ENCODE measurements at places on chromosomes 1 and 21. TPM values are rescaled to one million over a fixed set of nuclear protein-coding genes. Genes with fewer than 3 reads are reported as not detected.

Gene FAM131C
- not detected for total RNA-seq

DNA sequence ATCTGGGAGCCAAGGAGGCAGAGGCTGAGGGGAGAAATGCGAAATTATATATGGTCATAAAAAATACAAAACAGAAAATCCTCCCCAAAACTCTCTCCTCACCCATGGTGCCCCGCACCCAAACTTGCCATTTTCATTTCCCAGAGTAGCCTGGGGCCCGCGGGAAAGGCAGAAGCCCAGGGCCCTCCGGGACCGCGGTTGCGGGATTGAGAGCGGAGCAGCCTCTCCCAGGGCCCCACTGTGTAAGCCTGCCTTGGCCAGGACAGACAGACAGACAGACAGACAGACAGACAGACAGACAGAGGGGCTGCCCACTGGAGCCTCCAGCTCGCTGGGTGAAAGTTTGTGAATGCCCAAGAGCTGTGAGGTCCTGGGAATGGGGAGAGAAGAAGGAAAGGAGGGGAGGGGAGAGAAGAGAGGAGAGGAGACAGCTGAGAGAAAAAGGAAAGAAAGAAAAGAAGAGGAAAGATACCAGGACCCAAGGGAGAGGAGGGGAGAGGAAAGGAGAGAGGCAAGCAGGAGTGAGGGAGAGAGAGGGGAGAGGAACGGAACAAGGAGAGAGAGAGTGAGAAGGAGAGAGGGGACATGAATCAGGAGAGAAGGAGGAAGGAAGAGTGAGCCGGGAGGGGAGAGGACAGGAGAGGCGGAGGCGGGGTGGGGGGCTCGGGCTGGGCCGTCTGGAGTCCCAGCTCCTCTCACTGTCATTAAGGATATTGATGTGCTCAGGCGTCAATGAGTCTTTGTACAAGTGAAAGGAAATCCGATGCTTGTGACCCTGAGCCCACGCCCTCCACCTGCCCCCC, 69.3 kb upstream of the CASZ1 start:
- no peak for DNase-seq

- peak; percentile 43 for DNase-seq
Measured at GRCh38 chr21:41170859-41171609, 3.1 kb downstream of the BACE2 start.

Gene SLC1A7
- not detected for total RNA-seq

Gene INSRR
- total RNA-seq = not detected

GRCh38 chr1:204366759-204367158, 7.0 kb upstream of the PLEKHA6 start:
- no peak for DNase-seq

DNA sequence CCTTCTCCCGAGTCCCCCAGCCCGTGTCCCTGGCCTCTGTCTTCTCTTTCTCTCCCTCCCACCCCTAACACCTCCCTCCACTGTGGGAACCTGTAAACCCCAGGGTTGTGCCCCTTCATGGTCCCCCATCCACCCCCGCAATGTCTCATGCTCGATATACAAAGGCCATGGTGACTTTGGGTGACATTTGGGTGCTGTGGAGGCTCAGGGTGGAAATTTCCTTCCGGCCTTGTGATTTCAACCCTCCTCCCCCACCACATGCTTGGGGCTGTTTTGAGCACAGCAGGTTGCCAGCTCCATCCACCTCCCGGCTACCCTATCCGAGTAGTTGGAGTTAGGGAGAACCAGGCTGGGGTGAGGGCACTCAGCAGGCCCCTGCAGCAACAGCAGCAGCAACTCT, 25.7 kb upstream of the VPS13D start:
- DNase-seq = no peak

Gene IFT25
- total RNA-seq = 22.5 TPM

Gene KRTAP10-4
- total RNA-seq = not detected

DNA sequence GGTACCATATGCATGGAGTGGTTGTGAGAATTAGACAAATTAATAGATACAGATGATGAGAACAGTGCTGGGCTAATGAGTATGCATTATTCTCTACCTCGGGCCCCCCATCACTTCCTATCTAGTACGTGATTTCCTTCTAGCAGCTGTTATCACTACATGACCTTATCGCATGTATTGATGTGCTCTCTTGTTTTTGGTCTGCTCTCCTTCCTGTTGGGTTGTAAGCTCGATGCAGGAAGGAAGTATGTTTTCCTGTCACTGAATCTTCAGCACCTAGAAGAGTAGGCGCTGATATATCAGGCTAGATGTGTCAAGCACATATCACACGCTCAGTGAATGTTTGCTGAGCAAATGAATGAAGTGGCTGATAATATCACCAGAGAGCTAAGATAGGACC, 43.9 kb upstream of the IFNAR2 start:
- no peak for DNase-seq

Gene NPHS2
- not detected for total RNA-seq

DNA sequence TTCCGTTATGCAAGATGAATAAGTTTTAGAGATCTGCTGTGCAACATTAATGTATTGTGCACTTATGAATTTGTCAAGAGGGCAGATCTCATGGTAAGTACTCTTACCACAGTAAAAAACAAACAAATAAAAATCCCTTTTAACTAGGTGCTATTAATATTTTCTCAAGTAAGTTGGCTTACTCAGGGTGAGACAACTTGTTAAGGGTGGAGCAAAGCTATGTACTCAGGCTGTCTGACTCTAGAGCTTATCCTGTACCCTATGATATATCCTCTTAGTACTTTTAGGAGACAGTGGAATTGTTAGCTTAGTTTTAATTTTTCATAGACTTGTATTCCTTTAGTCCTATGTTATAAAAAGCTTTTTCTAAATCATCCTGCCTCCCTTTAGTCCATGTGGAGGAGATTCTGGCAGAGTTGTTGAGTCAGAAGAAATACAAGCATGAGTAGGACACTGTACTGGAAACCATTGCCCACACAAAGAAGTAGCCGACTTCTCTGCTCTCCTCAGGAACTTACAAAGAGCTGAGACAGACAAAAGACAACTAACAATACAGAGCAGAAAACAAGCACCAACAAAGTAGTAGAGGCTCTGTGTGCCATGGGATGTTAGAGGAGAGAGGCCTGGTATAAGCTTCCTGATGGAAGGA, 49.2 kb downstream of the S1PR1 start:
- DNase-seq = no peak

DNA sequence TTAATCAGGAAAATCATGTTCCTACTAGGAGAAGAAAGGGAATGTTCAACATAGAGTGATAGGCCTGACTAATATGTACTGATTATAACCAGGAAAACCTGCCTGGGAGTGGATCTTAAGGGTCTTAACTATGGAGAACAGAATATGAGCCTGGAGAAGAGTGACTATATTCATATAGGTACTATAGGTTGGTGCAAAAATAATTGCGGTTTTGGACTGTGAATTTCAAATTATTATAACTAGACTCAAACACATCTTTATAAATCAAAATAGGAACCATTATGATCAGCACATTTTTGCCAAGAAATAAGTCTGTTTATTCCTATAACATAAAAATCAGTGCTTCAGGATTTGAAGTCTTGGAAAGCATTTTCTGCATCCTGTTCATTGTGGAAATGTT, 189.8 kb upstream of the ADAMTS5 start:
- DNase-seq = no peak

Gene NR5A2
- total RNA-seq = 75.4 TPM

GRCh38 chr1:199404191-199404590, 623.3 kb upstream of the NR5A2 start:
- DNase-seq = no peak

DNA sequence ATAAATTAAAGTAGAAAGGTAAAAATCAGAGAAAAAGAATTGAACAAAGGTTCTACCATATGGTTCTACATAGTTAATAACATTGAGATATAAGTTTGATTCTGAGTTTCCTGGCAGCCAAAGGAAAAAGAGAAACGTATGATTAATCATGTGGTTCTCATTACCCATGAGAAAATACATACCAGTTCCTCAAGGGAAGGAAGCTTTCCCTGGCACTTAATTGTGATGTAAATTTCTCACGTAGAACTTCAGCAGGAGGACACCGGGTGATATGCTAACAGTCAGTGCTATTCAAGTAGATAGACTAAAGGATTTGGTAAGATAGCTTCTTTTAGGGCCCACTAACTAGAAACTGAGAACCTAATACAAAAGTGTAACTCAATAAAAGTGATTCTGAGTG, 218.5 kb downstream of the NFIA start:
- no peak for DNase-seq

Gene LCE2C
- not detected for total RNA-seq

- no peak for DNase-seq
Measured at GRCh38 chr1:204261746-204262505, 48.1 kb upstream of the GOLT1A start.

DNA sequence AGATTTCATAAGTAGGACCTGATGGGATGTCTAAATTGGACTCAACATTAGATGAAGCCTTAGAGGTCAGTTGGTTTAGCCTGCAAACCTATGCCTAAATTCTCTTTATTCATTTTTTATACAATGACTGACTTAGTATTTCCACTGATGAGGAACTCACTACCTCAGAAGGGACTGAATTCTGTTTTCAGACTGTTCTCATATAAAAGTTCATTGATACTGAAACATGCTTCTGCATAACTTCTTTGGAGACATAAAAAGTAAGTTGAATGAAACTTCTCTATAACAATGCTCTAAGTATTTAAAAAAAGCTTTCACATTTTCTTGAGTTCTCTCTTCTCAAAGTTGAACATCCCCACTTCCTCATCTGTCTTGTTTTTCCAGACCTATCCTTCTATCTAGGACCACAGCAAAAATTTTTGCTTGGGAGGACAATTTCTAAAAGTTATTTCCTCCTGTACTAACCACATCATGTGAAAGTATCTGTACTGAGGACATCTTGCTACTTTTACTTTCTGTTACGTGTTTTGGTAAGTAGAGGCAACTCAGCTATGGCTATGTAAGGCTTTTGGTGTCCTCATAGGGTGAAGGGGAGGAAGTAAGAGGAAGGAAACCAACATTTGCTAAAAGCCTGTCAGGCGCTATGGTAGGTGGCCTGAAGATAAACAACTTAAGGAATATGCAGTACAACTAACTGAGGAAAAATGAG, 64.1 kb downstream of the USP24 start:
- no peak for DNase-seq

Gene IGSF9
- 88.8 TPM for total RNA-seq

Gene PRAMEF5
- total RNA-seq = not detected

Gene GNB1
- total RNA-seq = 123 TPM

Gene YBX1
- total RNA-seq = 403 TPM

Measured in transverse colon (tissue), 4 donors.